ENCODE measurements at places on chromosomes 5 and 9.

GRCh38 chr9:136650021-136650420 is 12.7 kb upstream of the EGFL7 start:
- no peak for DNase-seq

GRCh38 chr5:140869555-140869886 is 764 bp downstream of the PCDHA11 start:
- DNase-seq = no peak

DNA sequence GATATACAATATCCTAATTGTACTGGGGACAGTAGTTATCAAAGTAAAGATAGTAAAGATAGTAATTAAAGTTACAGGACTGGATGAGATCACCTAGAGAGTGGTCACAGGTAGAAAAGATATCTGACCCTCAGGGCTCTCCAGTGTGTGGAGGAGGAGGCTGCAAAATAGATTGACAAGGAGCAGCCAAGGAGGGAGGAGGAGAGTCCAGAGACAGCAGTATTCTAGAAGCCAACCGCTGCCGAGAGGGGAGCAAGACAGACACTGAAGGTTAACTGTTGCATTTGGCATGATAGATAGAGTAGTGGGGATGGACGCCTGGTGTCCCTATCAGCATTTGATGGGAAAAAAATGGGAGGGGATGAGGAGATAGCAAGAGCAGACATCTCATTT is 17.0 kb upstream of the F2RL1 start:
- DNase-seq = no peak

DNA sequence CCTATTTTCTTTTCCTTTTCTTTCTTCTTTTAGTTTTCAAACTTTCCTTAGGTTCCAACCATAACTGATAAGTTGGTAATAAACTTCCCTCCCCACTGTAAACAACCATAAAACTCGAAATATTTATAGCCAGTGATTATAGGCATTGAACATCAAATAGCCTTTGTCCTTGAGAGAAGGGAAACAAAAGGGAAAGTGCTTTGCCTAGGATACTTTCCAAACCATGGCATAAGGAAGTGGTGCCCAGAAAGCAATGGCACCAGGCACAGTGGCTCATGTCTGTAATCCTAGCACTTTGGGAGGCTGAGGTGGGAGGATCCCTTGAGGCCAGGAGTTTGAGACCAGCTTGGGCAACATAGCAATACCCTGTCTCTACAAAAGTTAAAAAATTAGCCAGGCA is 11.9 kb upstream of the PDLIM4 start:
- DNase-seq = no peak

GRCh38 chr9:4799775-4800174 is 7.0 kb downstream of the RCL1 start:
- DNase-seq = no peak

DNA sequence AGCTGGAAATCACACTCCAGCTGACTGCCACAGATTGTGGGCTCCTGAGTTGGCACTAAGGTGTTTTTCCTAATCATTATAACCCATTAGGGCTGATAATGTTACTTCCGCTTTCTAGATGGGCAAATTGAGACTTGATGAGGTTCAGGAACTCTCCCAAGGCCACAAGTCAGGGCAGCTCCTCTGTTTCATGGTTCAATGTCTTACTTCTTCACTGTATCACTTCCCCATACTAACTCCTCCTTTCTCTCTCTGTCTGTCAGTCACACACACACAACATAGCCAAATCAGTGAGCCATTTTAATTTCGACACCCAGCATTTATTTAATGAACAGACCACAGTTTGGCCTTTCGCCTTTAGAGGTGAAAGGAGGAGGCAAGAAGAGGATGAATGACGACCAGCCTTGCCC is 17.8 kb upstream of the TRAF1 start:
- DNase-seq = peak; percentile 69

DNA sequence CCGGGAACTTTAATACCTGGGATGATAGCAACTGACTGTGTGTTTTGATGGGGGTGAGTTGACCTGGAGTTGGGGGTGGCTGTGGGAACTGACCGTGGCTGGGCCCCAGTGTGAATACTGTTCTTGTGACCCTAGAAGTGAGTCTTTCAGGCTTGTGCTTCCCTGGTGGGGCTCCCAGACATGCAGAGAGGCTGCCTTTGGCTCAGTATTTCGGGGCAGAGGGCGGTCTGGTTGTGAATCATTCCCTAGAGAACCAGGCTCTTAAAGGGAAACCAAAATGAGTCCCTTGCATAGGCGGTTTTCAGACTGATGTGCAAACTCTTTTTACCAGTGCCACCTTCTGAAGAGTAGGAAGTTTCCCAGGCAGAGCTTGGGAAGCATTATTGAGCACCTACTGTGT is 132.1 kb downstream of the MACROH2A1 start:
- no peak for DNase-seq

GRCh38 chr5:158086856-158087255 is 227.9 kb upstream of the CLINT1 start:
- DNase-seq = no peak

GRCh38 chr9:77597057-77597456 is 51.1 kb downstream of the GNA14 start:
- DNase-seq = no peak

DNA sequence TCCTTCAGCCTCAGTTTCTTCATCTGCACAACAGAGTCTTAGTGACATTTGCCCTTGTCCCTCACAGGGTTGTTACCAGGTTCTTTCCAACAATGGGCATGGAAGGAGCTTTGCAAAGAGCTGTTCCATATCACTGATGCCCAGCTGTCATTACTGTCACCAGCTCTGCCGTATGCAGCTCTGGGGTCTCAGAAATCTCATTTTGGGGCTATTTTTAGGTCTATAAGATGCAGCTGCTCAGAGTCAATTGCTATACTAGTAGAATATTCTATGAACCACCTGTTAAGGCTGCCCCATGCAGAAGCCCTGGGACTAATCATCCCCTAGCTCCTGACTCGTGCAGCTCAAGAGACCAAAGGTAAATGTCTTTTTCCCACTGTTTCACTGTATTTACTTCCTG is 105.1 kb upstream of the TNPO1 start:
- no peak for DNase-seq

DNA sequence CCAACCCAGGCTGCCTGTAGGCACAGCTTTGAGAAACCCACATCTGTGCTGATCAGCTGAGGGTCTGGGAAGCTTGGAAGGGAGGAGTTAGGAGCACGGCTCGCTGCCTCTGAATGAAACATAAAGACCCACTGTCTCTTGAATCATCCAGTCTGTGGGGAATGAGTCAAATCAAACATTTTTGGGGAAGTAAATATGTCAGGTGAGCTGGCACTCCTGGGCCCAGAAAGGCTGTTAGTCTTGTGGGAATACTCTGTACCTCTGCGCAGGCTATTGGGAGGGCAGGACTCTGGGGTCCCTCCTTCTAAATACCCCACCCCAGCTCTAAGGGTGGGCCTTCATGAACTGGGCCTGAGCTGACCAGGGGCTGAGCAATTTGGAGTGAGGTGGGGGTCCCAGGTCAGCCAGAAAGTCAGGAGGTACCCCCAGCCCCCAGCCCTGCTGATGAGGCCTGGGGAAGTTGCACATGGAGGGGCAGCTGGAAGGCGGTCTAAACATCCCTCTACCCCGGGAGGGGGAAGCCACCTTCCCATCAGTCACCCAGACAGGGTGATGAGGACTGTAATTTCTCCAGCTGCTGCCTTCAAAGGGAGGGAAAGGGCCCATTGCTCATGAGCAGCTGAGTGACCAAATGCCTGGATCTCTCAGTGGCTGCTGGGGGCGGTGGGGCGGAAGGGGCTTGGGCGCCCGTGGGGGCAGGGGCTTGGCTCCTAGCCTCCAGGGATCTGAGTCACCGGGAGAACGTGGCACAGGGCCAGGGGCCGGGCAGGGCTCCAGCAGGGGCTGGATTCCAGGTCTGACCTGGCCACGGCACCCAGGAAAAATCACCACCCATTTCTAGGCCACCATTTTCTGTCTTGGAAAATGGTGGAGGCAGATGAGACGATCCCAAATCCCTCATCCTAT is 10.8 kb downstream of the FIBCD1 start:
- no peak for DNase-seq

DNA sequence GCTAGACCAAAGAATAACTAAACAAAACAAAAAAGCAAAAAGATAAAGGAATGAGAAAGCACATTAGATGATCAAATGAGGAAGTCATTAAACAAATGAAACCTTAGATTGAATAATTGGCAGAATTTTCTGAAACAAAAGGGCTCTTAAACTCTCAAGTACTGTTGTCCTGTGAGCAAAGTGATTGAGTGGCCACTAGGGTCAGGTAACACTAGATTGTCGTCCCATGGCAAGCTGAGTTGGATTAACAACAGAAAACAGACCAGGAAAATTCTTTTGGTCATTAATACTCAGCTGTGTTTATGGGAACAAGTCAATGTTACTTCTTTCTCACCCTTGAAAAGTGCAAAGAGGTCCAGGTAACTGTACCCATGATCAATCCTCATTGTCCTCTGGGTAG is 81.6 kb upstream of the MRPS30 start:
- DNase-seq = no peak

- peak; percentile 94 for DNase-seq
These were observed 5.3 kb upstream of the TJP2 start for GRCh38 chr9:69168709-69169217.

DNA sequence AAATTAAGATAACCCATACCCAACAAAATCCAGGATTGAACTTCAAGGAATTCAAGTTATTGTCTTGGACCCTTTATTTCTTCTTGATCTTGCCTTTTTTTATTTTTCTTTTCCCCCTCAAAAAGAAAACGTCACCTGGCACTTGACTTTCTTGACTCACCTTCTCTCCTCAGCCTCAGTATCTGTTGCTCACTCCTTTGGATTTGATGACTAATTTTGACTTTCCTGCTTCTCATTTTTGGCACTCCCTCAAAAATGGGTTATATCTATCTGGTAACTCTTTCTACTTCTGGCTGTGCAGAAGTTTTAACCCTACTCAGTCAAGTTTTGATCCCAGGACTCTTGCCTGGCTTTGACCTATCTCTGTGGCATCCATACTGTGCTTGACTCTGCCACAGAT is 66.6 kb upstream of the SPATA31D4 start:
- no peak for DNase-seq

DNA sequence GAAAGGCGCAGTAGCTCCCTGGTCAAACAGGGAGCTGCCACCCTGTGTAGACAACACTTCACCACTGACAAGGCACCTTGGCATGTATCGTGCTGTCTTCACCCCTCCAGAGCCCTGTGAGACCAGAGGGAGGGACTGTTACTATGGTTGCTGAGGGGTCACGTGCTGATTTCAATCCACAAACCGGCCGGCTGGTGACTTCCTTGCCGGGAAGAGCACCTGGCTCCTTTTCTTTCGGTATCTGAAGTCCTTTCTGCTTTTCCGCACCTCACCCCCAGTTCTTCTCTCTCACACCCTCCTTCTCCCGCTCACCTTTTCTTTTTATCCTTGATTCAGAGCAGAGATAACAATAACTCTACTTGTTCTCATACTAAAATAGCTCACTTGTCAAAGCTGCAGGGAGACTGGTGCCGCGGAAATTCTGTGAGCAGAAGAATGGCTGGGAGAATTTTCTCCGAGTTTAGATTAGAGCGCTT is 327.2 kb downstream of the ZSWIM6 start:
- DNase-seq = no peak

GRCh38 chr5:142819292-142819691 is 49.1 kb downstream of the ARHGAP26 start:
- DNase-seq = no peak

- no peak for DNase-seq
These were observed 911.6 kb upstream of the SEMA6A start for GRCh38 chr5:117486261-117486660.

DNA sequence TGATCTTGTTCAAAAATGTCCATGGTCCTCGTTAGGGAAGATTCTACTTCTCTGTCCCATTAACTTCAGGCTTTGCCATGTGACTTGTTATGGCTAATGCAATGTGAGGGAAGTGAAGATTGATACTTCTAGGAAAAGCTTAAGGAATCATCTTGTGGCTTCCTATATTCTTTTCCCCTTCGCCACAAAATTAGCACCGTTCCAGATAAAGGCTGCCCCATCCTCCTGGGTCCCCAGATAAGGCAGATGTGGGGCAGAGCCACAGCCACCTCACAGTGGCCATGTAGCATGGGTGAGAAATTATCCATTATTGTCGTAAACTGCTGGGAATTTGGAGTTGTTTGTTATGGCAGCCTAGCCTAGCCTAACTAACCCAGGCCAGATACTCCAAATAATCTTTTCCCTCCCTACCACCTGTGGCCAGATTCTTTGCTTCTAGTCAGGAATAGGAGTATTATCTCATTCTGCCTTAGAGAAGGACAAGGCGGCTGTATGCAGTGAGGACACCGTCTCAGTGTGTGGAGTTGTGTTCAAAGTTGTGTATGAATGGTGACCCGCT is 31.9 kb upstream of the BOD1 start:
- no peak for DNase-seq

DNA sequence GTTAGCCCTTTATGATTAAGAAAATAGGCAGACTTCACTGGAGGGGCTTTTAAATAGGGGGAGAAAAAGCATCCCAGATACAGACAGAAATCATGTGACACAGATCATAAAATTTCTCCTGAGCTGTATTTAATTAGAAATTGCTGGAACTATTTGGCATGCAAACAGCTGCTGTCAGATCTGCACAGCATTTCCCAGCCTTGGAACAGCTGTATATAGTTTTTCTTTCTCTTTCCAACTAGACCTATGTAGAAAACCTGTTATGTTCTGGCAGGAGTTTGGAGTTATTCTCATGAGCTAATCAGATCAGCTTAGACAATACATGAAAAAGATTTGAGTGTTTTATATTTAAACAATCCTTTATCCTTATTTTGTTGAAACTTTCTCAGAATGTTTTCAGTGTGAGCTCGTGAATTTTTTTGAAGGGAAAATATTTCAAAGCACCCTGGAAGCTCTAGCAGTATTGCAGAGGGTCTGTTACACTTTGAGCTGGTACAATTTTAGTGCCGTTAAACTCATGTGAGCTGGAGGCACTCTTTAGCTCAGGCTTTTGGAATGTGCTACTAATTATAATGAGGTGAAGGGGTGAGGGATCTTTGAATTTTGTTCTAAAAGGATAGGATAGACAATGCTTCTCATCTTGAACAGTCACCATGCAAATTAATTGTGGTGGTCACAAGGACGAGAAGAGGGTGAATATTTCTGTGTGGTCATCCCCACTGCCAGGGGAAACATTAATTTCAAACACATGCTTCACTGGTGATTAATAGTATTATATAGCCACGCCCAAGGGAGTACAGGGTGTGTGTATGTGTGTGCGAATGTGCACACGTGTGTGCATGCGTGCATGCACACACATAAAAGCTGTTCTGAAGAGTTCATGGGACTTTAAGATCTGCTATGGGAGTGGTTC is 239.4 kb upstream of the FBXL7 start:
- no peak for DNase-seq

DNA sequence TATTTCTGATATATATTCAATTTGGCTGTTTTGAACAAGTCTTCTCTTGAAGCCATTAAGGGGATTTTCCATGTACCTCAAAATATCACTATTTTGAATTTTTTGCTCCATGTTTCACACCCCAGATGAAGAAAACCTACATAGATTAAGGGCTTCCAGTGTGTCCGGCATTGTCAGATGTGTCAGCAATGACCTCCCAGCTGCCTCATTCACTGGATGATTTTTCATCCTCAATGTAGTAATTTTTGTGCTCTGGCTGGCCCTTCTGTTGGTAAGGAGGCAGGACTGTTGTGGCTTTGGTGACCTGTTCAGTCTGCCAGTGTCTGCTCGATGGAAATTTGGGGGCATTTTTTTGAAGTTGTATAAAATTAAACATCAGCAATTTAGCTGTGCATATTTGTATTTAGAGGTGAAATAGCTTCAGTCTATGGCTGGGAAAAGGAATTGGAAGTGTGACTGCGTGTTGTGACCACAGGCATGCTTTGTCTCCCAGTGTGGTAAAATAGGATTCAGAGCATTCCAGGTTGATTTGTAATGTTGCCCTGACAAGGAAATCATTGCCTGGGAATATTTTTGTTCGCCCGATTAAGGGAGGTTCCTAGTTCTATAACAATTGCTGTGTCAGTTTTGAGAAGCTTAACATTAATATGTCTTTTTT is 312.4 kb downstream of the ARHGEF28 start:
- DNase-seq = no peak

All from CD14-positive monocyte (primary cell).